Activated CD4-positive, alpha-beta T cell treated with anti-CD3 and anti-CD28 coated beads for 36 hours (primary cell): ENCODE measurements at places on chromosomes 7 and 10.

DNA sequence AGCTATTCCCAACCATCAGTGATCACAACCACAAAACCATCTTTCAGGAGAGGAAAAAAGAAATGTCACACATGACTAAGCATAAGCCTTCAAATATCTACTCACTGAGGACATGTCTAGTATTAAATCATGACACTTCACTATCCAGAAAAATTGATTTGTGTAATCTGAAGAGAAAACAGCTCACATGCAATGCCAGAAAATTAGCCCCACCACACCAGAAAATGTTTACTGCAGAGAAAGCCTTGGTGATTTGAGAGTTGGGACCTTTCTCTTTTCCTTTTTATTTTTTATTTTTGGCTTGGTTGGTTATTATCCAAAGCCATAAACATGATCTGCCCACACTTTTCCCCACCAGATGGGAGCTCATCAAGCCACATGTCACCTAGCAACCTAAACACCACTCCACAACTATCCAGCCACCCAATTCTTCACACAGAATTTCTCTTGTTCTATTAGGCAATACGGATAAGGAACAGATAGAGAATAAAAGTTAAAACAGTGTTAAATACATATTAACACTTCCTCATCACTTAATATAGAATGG, 3.1 kb downstream of the PARD3 start:
- DNase-seq = no peak

DNA sequence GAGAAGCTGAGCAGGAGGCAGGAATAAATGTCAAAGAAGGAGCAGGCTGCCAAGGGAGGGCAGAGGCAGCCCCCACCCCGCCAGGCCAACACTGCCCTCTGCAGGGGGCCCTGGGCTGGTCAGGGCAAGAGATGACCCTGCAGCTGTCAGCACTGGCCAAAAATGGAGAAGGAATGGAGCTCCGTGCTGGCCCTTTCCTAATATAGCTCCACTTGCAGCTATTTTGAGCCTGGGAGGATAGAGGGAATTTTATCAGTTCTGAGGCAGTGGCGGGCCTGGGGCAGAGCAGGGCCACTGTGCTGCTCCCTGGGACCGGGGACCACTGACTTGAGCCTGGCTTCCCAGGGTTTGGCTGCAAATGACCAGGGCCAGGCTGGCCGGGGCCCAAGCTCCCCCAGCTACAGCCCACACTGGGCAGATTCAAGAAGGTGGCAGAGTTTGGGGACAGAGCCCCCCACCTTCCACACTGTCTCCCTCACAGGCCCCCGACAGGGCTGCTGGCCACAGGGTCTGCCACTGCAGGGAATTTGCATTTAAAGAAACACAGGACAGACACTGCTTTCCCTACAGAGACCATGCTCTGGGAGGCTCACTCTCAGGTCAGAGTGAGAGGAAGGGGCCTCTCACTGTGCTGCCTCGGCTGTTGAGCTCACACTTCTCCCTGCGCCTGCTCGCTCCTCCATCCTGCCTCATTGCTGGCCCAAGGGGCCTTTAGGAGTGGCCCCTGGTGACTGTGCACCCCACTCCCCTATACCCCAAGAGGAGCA, 16.2 kb downstream of the LDB3 start:
- DNase-seq = peak; percentile 14

GRCh38 chr10:821322-821721, 110.2 kb downstream of the LARP4B start:
- DNase-seq = no peak

GRCh38 chr10:95443636-95444035, 117.5 kb downstream of the SORBS1 start:
- DNase-seq = no peak

DNA sequence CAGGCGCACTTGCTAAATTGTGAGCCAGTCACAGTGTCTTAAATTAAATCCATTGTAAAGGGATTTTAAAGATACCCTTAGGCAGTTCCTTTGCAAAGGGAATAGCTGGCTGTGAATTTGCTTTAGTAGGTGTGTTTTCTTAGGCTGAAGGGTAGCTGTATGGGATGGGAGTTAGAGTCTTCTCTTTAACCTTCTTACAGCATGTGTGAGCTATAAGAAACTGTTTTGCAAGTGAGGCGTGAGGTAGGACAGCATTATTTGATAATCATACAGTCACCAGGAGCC, 5.2 kb downstream of the EEPD1 start:
- DNase-seq = no peak

DNA sequence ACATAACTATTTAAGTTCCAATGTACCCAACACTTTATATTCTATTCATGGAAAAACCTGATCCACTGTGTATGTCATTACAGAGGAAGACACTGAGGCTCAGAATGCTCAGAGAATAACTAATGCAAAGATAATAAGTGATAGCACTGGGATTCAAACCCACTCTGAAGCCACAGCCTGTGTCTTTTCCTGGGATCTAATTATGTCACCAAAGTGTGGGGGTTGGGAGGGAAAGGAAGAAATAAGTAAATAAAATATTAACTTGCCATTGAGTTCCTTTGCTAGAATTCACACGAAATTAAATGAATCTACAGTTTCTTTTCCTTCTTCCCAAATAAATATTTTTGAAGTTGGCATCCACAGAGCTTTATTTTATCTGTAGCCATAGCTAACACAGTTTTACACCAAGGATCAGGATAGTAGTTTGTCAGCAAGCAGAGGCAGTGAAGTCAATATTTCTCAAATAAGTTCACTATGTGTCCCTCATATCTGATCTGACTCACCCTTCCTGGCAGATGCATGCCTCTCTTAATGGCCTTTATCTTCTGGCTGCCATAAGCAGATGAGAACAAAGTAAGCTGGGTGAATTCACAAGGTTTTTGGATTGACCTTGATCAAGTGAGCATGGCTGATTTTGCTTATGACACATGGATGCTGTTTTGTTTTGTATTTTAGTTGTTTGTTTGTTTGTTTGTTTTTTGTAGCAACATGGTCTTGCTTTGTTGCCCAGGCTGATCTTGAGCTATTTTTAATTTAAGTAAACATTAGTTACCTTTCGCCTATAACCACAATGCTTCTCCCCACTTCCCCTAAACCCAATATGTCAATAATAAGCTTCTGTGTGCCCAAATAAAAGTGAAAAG, 6.3 kb downstream of the RAPGEF5 start:
- no peak for DNase-seq

- DNase-seq = no peak
These were observed 160.7 kb upstream of the ZNF32 start for GRCh38 chr10:43809211-43809930.

DNA sequence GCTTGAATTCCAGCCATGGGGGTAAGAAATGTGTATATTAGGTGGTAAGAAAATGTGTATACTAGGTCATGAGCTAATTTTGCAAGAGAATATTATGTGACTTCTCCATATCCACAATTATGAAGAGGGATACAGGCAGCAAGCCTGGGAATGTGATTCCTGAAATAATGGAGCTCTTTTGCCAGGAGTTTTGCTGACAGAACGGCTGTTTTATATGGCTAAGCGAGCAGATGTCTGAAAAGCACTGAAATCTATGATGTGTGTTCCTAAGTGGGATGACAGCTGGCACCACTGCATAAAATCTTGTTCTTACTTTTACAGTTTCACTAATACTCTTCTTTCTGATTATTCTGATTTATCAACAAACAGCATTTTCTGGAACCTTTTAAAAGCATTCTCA, 386.0 kb upstream of the HPS1 start:
- DNase-seq = no peak

DNA sequence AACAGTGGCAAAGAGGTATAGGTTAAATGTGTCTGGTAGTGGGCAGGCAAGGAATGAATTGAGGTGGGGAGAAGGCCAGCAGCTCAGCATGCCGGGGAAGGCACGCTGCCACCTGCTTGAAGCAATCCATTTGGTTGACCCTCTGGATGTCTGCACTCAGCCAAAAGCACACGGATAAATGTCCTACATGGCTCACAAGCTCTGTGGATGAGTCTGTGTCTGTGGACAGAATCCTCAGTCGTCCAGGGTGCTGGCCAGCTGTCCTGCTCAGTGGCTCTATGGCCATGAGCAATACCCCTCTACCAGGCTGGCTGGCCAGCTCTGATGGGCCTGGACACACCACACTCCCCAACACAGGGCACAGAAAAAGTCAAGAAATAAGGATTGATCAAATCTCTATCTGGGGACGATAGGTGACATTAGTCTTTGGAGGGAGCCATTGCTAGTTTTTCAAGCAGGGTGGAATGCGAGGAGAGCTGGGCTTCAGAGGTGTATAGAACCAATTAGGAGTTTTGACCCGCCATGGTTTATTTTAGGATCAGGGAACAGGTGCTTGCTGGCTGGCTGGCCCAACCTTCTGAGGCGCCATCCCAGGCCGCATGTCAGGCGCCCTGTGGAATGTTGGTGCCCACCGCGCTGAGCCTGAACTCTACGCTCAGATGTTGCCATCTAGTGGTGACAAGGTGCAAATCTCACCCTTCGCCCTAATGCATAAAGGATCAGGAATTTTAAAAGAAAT, 493.4 kb downstream of the TNS3 start:
- peak; percentile 44 for DNase-seq

GRCh38 chr7:27161721-27162560, 3.4 kb downstream of the HOXA9 start:
- no peak for DNase-seq

DNA sequence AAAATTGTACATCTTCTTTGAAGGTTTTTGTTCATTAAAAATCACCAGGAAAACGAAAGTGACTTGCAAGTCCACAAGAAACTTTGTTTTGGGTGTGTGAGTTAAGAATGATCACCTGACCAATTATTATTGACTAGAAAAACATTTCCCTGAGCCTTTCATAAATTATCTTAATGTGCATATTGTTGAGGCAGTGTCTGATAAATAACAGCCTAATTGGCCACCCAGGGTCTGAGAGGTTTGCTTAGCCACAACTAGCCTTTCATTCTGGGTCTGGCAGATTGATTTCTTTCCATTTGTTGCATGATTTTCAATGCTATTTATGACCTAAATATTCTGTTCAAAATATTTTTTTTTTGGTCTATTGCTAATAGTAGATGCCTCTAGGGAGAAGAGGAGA, 152.8 kb downstream of the AUTS2 start:
- DNase-seq = no peak

- no peak for DNase-seq
These were observed 291.3 kb upstream of the ZMIZ1 start for GRCh38 chr10:78777466-78777865.

GRCh38 chr10:71007516-71007915, 119.2 kb upstream of the PCBD1 start:
- no peak for DNase-seq

DNA sequence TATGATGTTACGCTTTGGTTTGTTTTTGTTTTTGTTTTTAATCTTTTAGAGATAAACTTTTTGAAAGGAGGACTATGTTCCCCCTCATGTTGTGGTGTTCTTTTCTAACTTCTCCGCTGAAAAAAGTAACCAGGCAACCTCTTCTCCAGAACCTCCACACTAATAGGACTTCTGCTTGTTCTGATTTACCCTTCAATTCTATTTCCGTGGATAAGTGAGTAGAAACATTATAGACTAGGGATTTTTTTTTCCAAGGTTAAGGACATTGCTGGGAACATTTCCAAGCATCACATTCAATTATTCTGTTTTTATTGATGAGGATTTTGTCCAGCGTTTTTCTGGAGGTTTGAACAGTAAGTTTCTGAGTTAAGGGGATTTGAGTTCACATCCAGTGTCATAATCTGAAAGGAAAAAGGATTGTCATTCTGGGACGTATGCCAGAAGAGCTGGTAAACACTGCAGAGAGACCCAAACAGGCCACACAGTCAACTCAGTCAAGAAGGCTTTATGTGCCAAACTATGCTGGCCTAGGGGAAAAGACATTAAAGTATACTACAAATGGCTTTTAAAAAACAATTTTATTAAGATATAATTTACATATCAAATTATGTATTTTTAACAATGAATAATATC, 28.3 kb upstream of the RALA start:
- DNase-seq = no peak

GRCh38 chr7:50379539-50379938, 70.6 kb downstream of the FIGNL1 start:
- DNase-seq = no peak

DNA sequence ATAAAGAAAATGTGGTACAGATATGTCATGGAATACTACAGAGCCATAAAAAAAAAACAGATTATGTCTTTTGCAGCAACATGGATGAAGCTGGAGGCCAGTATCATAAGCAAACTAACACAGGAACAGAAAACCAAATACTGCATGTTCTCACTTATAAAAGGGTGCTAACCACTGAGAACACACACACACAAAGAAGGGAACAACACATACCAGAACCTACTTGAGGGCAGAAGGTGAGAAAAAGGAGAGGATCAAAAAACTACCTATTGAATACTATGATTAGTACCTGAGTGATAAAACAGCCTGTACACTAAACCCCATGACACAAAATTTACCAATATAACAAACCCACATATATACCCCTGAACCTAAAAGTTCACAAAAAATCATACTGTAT, 144.6 kb downstream of the TPK1 start:
- DNase-seq = no peak

DNA sequence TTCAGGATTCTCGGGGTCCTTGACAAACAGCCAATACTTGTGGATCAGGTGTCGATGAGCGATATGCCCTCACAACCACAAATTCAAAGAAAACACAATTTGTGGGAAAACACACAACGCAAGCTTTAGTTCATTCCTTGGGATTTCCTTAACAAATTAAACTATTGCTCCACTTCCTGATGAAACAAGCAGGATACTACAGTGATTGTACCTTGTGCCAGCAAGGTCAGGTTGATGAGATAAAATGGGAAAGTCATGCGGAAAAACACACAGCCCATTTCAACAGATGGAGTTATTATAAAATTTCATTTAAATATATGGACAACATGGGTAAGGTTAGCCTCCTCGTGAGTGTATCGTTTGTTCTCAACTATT, 8.8 kb upstream of the RHOBTB1 start:
- no peak for DNase-seq

- DNase-seq = no peak
These were observed 8.3 kb upstream of the ANKRD1 start for GRCh38 chr10:90929179-90929578.

GRCh38 chr10:48813825-48814224, 125.8 kb downstream of the LRRC18 start:
- no peak for DNase-seq

DNA sequence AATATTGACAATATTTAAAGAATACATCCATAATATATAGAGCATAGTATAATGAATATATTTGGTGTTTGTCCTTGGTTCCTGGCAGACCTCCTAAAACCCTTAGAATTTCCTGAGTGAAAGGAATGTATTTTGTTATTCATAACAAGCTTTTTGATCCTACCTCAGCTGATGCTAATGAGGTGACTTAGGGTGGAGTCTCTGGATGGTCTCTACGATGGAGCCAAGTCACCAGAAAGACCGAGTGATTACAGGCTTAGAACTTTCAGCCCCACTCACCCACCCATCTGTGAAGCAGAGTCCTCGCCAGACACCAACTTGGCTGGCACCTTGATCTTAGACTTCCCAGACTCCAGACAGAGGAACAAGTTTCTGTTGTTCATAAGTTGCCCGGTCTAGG, 35.9 kb downstream of the UPF2 start:
- no peak for DNase-seq
